ENCODE measurements at places on chromosomes 6 and 20. TPM values are rescaled to one million over a fixed set of nuclear protein-coding genes. Genes with fewer than 3 reads are reported as not detected.

CGAS gene
- total RNA-seq: 5.7 TPM

THBS2 gene
- total RNA-seq: 260 TPM

IL20RA gene
- not detected for total RNA-seq

BTBD3 gene
- total RNA-seq: 19.4 TPM

TPBG gene
- 4.9 TPM for total RNA-seq

BTBD9 gene
- total RNA-seq: 7.3 TPM

PDYN gene
- not detected for total RNA-seq

MSH5 gene
- 3.7 TPM for total RNA-seq

LY6G6C gene
- total RNA-seq: not detected

BHLHE23 gene
- not detected for total RNA-seq

HLA-DQB2 gene
- not detected for total RNA-seq

DNAH8 gene
- total RNA-seq: under 0.01 TPM

ASXL1 gene
- 31.2 TPM for total RNA-seq

TPX2 gene
- total RNA-seq: 19.3 TPM

SFTA2 gene
- not detected for total RNA-seq

SLC35D3 gene
- total RNA-seq: not detected

GSTA1 gene
- not detected for total RNA-seq

FAM184A gene
- 0.18 TPM for total RNA-seq

GSTA2 gene
- not detected for total RNA-seq

MRAP2 gene
- total RNA-seq: 4.6 TPM

NUDT3 gene
- total RNA-seq: 21.6 TPM

OR12D3 gene
- total RNA-seq: not detected

ADGRF4 gene
- total RNA-seq: not detected

C6orf52 gene
- not detected for total RNA-seq

HTR1B gene
- total RNA-seq: 22.2 TPM

TMC2 gene
- not detected for total RNA-seq

Measured in endothelial cell of coronary artery (primary cell).